ENCODE measurements at places on chromosomes 4 and X.
A peak's percentile ranks its signal among the peaks of the same experiment; 100 is the strongest.

- no peak for DNase-seq
Observed at GRCh38 chr4:43286137-43286536, 393.6 kb downstream of the GRXCR1 start.

- DNase-seq = no peak
Observed at GRCh38 chr4:76563454-76564122, 128.6 kb downstream of the SHROOM3 start.

DNA sequence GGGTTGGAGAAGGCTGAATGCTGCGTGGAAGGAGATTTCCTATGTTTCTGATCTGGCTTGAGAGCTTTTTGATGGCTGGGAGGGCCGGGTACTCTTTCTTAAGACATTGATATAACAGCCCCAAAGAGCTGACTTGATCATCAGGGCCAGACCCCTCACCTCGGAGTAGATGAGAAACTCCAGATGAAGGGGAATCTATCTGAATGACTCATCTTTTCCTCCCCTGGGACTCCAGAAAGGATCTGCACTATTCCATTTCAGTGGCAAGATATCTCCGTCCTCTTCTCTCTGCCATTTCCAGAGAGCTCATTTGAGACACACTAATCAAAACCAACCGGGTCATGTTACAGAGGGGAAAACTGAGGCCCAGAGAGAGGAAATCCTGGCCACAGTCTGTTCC, 92.9 kb upstream of the MSX1 start:
- no peak for DNase-seq

DNA sequence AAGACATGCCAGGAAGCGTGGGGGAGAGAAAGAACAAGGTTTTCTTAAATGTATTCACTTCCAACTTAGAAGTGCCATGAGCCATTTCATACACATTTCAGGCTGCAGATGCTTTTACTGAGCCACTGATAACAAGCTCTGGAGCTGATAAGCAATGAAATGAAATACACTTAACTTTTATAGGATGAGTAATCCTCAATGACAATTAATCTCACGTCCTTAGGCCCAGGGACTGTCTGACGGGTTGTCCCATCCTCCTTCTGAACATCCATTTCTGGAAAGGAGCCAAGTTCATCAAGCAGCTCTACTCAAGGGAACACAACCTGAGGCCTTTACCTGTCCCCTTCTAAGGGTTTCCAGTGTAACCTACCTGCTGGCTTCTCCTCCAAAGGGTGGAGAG, 121.2 kb downstream of the PARM1 start:
- DNase-seq = no peak

DNA sequence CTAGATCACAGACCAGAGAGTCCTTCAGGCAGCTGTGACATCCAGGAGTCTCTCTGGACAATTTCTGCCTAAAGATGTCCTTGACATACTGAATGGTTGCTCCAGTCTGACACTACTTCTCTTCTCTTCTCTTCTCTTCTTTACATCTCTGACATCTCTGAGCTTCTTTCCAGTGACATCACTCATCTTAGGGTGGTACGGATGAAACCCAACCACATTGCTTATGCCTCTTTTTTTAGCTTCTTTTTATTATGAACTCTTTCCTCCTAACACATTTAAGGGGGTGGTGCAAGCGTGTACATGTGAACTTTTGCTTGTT, 39.4 kb upstream of the IRF2 start:
- no peak for DNase-seq

DNA sequence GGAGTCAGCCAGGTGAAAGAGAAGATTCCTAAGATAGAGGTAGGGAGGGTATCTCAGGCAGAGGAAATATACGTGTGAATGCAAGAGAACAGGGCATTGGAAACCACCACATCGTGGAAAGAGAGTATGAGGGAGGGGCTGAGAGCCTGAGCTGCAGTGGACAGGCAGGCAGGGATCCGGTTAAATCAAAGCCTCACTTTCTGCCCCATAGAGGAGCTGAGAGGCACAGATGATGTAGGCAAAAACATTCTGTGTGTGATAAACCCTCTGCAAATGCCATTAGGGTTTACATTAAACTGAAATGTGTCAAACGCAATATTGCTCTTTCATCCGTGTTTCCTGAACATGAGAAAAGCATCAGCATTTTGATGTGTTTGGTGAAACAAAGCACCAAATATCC, 298.1 kb upstream of the TAPT1 start:
- DNase-seq = no peak

- no peak for DNase-seq
Observed at GRCh38 chr4:136741468-136741867, 790.8 kb downstream of the PCDH18 start.

- no peak for DNase-seq
Observed at GRCh38 chr4:2365054-2365912, 53.2 kb downstream of the ZFYVE28 start.

DNA sequence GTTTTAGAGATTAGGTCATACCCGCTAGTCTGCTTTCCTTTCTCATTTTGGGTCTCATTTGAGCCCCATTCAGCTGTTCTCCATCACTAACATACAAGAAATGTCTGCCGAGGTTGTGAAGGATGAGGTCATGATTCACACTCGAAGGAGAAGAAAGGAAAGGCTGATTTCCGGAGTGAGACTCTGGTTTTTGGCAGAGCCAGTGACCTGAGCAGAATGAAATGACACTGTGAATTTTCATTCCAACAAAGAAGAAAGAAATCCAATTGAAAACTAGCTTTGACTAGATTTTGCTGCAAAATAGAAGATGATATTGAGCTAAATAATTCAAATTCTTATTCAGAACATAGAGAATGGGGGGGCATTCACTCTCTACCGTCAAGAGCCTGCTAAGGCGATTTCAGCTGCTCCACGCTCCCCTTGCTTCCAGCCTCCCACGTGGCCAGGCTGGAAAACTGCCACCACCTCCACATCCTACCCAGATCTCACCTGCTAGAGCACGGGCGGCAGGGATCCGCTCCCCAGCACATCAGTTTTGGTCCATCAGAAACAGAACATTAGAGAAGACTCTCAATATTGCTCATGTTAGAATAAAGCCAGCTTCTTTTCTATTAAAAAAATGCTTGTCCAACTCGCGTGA, 39.0 kb downstream of the F11 start:
- DNase-seq = no peak

DNA sequence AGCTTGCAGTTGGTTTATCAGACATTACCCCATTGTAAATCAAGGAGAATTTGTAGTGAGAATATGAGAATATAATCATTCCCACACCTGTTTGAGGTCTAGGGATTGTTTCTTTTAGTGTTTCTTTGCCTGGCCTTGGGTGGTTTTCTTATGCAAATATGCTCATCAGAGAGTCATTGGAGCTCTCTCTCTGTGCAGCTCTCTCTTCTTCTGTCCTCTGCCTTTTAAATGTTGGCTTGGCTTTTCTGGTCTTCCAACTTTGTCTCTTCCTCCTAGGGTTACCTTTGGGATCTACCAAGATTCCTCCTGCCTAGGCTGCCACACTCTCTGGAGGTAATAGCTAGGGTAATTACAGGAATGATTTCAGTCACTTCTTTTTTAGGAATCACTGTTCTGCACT, 102.3 kb upstream of the ARSJ start:
- DNase-seq = no peak

GRCh38 chr4:6779667-6780565, 2.6 kb upstream of the KIAA0232 start:
- DNase-seq = no peak

DNA sequence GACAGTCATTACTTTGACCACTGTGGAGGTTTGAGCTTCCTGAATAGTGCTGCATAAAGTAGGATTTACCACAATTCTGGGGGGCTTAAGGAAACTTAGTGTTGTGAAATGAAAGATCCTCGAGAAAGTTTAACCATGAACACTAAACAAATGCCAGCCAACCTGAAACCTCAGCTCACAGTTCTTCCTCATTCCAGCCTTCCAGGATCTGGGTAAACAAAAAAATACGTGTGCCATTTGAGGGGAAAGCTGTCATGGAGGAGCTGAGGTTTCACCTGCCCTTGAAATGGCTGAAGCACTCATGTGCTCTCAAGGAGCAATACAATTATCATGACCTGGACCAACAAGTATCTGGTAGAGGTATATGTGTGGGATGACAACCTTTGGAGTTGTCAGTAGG, 142.7 kb downstream of the NPNT start:
- no peak for DNase-seq

DNA sequence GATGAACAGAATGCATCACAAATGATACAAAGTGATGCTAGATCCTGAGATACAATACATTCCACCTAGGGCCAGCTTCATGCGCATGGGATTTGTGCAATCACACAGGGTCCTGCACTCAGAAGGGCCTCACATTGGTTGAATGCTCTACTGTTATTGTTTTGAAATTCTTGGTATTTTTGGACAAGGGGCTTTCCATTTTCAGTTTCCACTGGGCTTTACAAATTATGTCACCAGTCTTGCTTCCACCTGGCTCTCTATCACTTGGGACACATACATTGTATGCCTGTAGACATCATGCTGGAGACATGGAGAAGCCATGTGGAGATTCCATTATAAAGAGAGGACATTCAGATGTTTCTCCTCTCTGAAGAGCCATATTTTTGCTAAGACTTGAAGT, 155.8 kb downstream of the NAA11 start:
- DNase-seq = no peak

DNA sequence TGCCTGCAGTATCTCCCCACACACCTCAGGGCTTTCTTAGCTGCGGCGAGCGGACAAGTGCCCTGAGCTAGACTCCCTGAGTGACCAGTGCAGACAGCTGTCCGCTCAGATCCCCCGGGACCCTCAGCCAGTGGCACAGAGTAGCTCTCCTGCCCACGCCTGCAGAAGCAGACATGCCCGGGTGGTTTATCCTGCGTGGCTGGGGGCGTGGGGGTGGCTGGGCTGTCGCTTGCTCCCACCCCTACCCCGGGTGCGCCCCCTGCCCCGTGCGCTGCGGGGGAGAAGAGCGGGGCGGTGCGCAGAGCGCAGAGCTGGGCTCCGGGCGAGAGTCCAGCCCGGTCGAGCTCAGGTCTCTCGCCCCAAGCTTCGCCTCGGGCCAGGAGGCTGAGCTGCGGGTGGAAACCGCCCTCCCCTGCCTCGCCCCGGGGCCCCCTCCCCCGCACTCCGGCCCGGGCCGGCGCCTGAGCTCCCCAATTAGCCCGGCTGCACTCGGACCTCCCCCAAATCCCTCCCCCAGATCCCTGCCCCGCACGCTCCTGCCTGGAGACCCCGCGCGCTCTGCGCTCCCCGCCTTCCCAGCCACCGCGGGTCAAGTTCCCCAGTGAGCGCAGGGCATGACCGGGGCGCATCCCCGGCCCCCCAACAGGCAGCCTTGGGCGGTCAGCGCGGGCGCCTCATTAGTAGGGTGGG, 11.7 kb upstream of the SHOX start:
- DNase-seq = no peak

- DNase-seq = no peak
Observed at GRCh38 chr4:113094802-113095201, 45.3 kb downstream of the ANK2 start.

DNA sequence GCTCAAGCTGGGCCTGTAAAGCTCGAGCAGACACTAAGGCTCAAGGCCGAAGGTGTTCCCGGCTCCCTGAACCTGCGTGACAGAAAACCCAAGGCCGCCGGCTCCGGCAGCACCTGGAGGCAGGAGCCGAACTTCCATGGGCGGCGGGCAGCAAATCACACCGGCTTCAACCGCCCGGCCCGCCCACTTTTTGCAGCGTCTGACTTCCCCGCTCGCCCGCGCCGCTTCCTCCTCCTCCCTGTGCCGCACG, 940 bp upstream of the NSD2 start:
- peak; percentile 78 for DNase-seq

DNA sequence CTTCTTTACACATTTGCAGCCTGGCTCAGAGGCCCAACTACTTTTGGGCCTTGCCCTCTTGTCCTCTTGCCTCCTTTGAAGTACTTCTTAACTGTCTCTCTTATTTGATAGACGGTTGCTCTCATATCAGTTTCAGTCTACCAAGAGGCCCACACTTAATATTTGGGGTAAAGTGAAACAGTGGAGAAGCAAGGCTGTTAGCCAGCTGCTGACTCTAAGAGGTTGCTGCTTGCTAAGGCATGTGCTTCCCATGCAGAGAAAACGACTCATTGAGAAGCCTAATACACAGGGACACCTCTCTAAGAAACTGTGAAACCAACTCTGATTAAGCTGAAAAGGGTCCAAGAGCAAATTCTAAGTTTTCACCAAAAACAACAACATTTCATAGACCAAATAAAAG, 94.6 kb downstream of the PPP3CA start:
- no peak for DNase-seq

Data from activated CD8-positive, alpha-beta memory T cell treated with anti-CD3 and anti-CD28 coated beads for 48 hours (primary cell).